Suppressor macrophage treated with lipopolysaccharide for 1 hour (primary cell): ENCODE measurements at places on chromosomes 6 and 20.

DNA sequence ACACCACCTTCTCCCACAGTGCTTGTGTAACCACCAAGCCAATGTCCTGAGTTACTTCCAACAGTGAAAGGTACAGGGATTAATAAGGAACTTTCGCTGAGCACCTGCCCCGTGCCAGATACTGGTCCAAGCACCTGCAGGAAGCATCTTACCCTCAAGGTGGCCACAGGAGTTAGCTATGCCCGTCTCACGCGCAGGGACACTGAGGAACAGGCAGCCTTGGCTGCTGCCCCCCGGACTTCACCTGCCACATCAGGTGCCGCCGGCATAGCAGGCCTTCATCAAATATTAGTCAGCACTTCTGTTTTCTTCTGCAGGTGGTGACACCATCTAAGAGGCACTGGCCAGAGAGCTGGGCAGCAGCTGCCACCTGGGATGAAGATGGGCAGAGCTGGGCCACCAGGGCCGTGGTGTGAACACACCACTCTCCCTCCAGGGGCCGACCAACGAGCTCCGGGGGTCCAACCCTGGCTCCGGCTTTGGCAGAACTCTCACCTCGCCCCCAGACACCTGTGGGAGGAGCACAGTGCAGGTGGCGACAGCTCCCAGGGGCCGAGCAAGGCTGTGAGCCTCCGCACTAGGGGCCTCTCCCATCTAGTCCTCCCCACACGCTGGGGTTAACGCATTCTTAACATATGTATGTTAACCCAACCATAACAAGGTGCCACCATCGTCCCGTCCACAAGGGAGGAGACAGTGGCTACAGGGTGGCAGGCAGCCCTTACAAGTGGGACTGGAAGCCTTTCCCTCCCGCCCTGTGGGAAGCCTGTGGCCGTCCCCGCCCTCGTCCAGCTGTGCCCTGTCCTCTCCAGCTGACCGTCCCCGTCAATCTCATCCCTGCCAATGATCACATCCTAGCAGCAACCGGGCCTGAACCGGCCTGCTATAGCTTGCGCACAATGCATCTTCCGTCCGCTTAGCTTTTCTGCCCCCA is 2.9 kb upstream of the PPDPF start:
- no peak for DNase-seq

DNA sequence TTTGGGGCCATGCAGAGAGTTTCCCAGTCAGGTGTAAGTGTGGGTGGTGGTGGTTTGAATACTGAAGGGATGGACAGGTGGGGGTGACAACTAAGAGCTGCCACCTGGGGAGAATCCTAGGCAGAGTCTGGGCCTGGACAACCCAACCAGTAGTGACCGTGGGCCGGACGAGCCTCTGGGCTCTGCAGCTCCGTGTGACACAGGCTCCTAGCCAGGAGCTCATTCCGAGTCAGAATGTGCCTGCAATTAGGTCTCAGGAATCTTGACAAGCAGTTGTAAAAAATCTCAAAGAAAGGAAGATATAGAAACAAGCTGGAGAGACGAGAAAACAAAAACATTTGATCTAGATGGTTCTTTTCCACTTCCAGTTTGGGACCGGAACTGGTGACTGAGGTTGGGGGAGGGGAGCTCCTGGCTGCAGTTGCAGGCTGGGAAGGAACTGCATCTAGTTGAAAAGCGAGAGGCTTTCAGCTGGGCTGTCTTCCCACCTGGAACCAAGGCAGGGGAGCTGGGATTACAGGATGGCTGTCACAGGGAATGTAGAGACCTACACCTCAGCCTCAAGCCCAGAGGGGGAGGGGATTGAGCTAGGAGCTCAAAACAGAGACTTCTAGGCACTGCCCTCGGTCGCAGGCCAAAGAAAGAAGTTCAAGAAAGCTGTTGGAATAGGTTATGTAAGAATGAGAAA is 156.9 kb downstream of the PAX1 start:
- no peak for DNase-seq

- DNase-seq, result no peak
These were observed 21.4 kb downstream of the GSTA2 start for GRCh38 chr6:52741872-52742271.

- DNase-seq, result peak; percentile 49
These were observed 128.4 kb upstream of the SGK1 start for GRCh38 chr6:134446218-134446848.

- DNase-seq, result peak; percentile 87
These were observed 36.5 kb downstream of the CDH26 start for GRCh38 chr20:59994697-59995122.

- no peak for DNase-seq
These were observed 95.8 kb upstream of the FOXA2 start for GRCh38 chr20:22680031-22680740.

GRCh38 chr20:44800391-44801046 is 9.8 kb downstream of the RIMS4 start:
- no peak for DNase-seq

DNA sequence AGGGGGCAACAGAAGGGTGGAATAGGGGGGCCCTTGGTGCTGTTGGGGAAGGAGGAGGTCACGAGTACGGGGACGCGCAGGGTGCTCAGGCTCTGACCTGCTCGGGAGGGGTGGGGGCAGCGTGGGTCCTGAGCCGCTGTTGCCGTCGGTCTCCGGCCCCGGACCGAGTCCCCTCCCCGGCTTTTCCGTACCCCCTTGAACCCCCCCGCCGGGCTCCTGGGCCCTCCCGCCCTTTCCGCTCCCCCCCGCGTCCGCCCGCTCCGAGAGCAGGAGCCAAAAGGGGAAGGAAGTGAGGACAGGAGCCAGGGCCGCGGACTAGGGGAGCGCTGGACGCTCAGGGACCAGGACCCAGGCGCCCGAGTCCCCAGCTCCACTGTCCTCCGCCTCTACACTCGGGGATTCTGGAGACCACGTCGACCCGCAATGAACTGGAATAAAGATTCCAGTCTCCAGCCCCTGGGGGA is at the start of gene RGL2:
Gene RGL2, minus strand, starts transcription at position 170 of the 464 bp plus-strand sequence. CDS start 332 bp downstream, outside the sequence.
- peak; percentile 82 for DNase-seq

GRCh38 chr6:11231108-11231463 is 1.4 kb downstream of the NEDD9 start:
- DNase-seq, result no peak

- no peak for DNase-seq
These were observed 43.0 kb upstream of the PTPN1 start for GRCh38 chr20:50467174-50467573.

DNA sequence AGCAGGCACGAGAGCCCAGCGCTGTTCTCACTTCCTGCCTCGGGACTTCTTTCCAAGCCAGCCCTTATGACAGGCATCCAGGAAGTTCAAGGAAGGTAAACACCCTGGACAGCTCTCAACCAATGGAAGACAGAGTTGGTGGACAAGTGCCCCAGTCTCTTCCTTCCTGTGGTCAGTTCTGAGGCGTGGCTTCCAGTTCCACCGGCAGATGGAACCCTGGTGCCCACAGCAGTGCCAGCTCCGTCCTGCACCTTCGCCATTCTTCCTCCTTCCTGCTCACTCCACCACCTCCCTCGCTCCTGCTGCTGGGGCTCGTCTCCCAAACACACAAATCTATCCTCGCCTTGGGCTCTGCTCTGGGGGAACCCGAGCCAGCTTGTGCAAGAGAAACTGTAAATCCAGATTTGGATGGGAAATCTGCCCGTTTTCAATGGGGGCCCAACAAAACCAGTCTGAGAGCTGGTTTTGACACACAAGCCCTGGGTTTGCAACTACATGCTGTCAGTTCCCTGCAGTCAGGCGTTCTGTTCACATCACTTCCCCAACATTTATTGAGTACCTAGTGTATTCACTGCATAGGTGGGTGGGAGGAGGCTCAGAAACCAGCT is 162.7 kb downstream of the GRM4 start:
- peak; percentile 40 for DNase-seq

- no peak for DNase-seq
These were observed 141.7 kb downstream of the CD164 start for GRCh38 chr6:109240370-109241084.
